ENCODE measurements at places on chromosomes 4 and X. TPM values are rescaled to one million over a fixed set of nuclear protein-coding genes. Genes with fewer than 3 reads are reported as not detected.

The LPAR4 gene
- total RNA-seq, result 0.32 TPM

DNA sequence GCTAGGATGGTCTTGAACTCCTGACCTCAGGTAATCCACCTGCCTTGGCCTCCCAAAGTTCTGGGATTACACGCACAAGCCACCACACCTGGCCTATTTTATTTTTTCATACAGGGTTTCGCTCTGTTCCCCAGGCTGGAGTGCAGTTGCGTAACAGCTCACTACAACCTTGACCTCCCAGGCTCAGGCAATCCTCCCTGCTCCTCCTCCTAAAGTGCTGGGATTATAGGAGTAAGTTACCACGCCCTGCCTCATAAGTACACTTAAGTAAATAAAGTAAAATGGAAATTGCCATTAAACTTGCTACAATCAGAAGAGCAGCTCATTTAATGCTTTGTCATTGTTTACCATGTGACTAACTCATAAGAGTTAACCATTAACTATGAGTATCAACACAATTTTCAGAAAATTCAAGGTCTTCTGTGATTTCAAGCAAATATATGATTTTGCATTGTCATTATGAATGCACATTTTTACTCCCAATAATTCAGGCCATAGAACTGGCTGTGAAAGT is 12.3 kb downstream of the UGDH start:
- DNase-seq, result peak; percentile 87

DNA sequence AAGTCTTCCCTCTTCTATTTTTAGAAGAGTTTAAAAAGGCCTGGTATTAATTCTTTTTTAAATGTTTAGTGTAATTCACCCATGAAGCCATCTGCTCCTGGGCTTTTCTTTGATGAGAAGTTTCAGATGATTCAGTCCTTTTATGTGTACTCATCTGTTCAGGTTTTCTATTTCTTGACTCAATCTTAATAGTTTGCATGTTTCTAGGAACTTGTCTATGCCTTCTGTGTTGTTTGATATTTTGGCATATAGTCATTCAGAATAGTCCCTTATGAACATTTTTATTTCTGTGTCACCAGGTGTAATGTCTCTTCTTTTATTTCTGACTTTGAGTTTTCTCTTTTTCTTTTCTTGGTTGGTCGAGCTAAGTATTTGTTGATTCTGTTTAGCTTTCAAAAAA is 20.2 kb upstream of the IL2 start:
- DNase-seq, result no peak

DNA sequence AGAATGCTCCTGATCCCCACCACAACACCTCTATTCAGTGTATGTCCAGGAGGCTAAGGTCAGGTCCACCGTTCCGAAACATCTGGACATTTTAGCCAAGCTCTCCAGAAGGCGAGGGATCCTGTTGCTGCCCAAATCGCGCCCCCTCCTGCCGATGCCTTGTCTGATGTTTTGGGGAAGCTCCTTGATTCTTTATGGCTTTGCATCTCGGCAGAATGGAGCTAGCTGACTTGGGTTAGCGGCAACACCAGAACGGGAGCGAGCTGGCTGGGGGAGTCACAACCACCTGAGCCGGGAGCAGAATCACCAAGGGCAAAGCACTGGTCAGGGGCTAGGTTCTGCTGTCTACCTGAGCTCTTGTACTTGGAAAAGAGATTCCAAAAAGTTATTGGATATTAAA is 6.6 kb upstream of the POU3F4 start:
- DNase-seq, result no peak

DNA sequence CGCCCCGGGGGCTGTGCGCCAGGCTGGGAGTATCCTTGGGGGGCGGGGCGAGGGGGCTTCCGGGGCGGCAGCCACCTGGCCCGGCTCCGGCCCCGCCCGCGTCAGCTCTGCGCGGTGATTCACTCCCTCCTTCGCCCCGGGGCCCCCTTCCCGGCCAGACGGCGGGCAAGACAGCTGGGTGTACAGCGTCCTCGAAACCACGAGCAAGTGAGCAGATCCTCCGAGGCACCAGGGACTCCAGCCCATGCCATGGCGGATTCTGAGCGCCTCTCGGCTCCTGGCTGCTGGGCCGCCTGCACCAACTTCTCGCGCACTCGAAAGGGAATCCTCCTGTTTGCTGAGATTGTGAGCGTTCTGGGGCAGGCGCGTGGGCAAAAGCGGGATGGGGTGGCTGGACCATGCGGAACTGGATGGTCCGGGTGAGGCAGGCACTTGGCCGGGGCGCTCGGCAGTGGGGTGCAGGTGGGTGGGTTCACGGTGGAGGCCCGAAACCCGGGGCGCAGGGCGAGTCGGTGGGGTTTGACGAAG is at the start of gene PLP2:
PLP2 (plus strand) TSS at position 147 of the 528 bp plus-strand sequence; CDS start at position 250, 103 bp downstream.
- peak; percentile 53 for DNase-seq

- DNase-seq, result no peak
These were observed 70.4 kb downstream of the SHROOM2 start for GRCh38 chrX:9856588-9856987.

The MAB21L2 gene
- total RNA-seq, result under 0.01 TPM

The NUP54 gene
- 67.4 TPM for total RNA-seq

GRCh38 chrX:19194285-19195242 is 72.3 kb upstream of the ADGRG2 start:
- no peak for DNase-seq

GRCh38 chr4:158133551-158133950 is 39.3 kb downstream of the GASK1B start:
- no peak for DNase-seq

The CXCL9 gene
- not detected for total RNA-seq

DNA sequence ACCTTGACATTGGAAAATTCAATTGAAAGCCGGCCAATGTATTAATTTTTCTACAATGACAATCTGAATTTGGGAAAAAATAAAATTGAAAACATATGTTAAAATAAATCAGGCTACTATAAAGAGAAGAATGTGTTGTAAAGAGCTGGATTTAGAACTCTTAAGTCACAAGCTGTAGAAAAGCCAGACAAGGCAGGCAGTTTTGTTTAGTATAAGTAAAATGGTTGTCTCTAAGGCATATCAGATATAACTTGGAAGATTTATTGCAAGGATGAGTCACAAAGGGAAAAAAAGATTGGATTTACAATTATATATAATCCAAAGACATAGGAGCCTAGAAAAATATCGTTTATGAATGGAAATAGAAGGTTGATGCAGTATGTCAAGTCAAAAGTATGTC is 549.1 kb upstream of the EPHA5 start:
- DNase-seq, result no peak

DNA sequence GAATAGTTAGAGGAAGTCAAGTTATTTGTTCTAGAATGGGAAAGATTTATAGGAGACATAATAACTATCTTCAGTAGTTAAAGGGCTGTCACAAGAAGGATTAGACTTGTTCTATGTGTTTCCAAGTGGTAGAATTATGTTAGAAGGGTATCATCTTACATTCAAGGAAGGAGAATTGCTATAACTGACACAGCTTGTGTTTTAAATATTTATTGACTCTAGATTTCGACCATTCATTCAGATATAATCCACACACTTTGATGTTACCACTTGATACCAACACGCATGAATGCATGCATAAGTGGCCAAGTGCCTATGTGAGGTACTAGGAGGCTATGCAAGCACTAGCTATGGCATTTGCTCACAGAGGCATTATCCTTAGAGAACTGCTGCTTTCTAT is 122.7 kb downstream of the CCNB3 start:
- no peak for DNase-seq

All from fibroblast of villous mesenchyme (primary cell).